ENCODE measurements at places on chromosomes 7 and 10.
A peak's percentile ranks its signal among the peaks of the same experiment; 100 is the strongest.

DNA sequence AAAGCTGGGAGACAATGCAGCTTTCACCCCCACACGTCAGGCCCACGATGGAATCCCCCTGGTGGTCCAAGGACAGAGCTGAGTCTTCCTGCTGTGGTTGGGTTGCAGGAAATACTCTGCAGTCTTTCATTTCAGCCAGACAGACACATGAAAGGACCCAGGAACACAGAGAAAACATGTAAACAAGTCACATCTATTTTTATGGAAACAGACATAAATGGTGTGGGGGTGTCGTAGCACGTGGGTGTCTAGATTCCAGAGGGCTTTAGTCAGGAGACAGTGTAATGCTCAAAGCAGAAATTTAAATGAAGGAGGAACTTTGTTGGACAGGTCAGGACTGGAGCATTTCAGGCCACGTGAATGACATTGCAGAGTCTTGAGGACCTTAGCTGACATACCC, 444.6 kb downstream of the SUGCT start:
- DNase-seq = no peak

- DNase-seq = no peak
These were observed 146.5 kb downstream of the TMEM178B start for GRCh38 chr7:141220263-141220880.

GRCh38 chr7:27546610-27547009, 116.1 kb downstream of the HIBADH start:
- no peak for DNase-seq

- no peak for DNase-seq
These were observed 194.1 kb downstream of the CACNB2 start for GRCh38 chr10:18334116-18334867.

GRCh38 chr7:38673795-38674194, 42.6 kb upstream of the AMPH start:
- no peak for DNase-seq

DNA sequence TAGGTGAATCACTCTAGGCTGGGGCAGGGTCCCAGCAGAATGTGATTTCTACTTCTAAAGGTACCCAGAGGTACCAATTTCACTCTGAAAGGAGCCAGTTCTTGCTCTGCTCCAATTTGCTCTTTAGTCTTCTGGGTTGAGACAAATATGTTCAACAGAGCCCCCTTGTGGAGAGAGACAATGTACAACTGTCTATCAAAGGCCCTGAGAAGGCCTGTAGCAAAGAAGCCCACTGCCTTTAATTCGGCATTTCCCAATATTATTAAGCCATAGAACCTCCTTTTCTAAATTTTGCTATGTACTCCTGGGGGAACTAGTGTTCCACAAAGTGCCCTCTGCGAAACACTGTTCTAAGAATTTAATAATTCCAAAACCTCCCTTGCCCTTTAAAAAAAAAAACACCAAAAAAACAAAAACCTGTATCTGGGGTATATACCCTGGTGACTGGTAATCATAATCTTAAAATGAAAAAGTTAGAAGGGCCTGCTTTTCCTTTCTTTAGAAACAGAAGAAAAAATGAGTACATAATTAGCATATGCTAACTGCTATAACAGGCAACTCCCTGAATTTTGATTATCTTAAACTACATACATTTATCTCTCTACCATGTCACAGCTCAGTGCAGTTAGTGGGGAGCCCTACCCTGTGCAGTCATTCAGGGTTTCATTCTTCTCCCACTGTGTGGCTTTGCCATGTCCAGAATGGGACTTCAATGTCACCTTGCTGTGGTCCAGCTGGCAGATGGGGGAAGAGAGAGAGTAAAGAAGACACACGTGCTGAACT, 160.9 kb upstream of the BMPER start:
- DNase-seq = no peak

- DNase-seq = no peak
These were observed 5.7 kb upstream of the RBM28 start for GRCh38 chr7:128349466-128349825.

DNA sequence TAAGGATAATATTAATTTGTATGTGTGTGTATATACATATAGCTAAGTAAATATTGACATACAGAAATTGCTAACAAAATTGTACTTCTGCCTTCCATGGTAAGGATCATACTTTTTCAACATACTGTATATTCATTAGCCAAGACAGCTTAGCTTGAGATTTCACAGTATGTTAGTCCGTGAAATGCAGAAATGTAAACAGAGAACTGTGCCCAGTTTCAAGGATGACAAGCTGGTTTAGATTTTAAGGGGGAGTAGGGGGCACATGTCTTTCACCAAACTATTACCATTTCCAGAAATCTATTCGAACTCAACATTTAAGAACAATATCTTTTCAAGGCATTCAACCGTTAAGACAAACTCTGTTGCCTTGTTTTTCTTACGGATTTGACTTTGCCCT, 182.2 kb downstream of the SORCS1 start:
- no peak for DNase-seq

DNA sequence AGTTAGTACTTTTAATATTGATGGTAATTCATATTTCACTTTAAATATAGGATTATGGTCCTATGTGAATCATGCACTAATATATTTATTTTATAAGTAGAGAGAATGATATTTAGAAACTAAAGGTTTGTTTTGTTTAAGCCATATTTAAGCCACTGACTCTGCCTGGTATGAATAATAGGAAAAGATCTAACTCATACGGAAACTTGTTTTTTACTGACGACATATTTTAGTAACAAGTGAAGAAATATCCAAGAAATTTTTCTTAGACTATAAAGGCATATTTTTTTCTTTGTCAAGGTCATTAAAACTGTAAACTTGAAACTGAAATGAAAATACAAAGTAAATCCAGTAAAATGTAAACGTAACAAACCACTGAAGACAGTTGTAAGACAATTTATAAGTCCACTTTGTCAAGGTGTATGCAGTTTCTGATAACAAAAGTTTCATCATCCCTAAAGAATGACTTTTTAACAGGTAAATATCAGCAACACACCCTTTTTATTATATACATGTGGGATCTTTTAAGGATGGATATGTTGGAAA, 147.1 kb downstream of the PHF14 start:
- no peak for DNase-seq

DNA sequence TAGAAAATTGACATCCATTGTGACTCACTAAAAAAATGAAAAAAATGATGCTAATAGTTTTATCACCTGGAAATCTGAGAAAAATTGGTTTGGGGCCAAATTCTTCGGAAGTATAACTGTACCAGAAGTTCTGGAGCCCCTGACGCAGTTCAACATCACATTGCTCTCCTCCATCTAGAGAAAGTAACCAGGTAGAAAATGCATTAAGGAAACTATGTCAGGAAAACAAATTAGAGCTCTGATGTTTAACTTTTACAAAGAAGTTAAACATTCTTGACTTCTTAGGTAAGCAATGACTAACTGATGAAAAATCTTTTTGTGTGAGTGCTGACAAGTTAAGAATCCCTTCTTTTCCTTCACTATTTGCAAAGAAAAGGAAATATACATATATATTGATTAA, 61.1 kb upstream of the TMEM196 start:
- DNase-seq = no peak

- DNase-seq = no peak
These were observed 7.7 kb upstream of the TRA2A start for GRCh38 chr7:23539494-23539907.

DNA sequence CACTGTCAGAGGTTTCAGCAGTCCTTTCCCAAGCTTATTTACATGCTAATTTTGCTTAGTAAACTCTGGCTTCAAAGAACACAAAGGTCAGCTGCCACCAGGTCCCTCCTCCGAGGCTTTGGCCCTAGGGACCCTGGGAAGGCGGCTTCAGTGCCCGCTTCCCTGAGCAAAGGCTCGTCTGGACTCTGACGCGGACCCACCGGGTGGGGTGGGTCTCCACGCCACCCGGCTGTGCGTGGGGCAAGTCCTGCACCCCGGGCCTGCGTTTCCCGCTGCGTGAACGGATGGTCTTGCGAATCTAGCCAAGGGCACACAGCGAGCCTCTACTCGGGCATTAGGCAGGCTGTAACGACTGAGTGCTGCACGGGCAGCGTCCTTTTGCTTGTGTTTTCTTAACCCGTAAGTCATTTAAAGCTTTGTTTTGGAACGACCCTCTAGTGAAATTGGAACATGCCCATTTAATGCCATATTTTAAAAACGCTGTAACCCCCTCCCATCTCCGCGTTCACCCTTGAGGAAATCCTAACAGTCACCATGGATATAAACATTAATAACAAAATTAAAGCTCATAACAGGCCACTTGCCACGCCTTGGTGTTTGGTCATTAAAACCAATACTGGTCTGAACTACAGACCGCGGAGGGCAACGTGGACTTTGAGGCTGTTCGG, 828 bp downstream of the BNIP3 start:
- DNase-seq = peak; percentile 17

- DNase-seq = no peak
These were observed 212.8 kb downstream of the MAD1L1 start for GRCh38 chr7:2019711-2020511.

DNA sequence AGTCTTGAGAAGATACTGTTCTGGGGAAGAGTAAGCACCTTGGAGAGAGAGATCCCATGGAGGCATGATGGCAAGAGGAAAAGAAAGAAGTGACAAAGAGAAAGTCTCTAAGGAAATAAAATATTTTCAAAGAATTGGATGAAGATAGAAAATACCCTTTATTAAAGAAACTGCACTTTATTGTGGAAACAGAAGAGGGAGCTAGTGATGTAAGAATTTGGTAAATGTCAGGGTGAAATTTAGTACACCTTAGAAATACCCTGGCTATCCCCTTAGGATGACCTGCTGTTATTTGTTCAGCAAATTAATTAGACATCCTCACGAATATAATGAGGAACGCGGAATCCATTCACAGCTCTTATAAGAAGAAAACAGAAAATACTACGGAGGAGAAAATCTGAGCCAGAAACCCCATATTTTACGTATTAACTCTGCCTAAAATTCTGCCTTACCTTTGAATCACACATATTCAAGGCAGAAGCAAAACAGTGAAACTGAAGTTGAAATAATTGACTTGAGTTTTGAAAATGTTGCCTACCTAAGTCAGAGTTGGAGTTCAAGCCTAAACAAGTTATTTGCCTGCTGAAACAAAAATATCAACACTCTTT, 90.7 kb downstream of the TFPI2 start:
- DNase-seq = no peak

- DNase-seq = no peak
These were observed 95.7 kb upstream of the JAZF1 start for GRCh38 chr7:28276298-28276697.

DNA sequence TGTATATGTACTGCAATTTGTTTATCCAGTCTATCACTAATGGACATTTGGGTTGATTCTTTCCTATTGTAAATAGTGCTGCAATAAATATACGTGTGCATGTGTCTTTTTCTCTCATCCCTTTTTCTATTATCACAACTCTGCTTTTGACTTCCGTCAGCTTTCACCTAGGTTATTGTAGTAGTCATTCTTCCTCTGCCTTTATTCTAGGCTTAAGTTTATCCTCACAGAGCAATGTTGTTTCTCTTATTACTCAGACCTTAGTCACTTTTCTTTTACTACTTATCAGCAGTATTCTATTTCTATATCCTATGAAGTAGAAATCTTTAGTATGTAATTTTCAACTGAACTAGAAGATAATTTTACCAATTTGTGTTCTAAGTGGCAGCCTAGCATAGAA, 175.3 kb upstream of the SEMA3E start:
- no peak for DNase-seq

- DNase-seq = no peak
These were observed 345.9 kb downstream of the KIF20B start for GRCh38 chr10:90047243-90047729.

GRCh38 chr7:100088621-100089457, at the start of gene COPS6:
Gene COPS6 (plus strand): TSS chr7:100088969. CDS start chr7:100088991, 22 bp downstream.
- peak; percentile 89 for DNase-seq

- no peak for DNase-seq
These were observed 49.6 kb upstream of the TOMM7 start for GRCh38 chr7:22872096-22872807.

GRCh38 chr7:15305002-15305600, 256.7 kb downstream of the AGMO start:
- DNase-seq = no peak

- no peak for DNase-seq
These were observed 29.7 kb downstream of the AGAP3 start for GRCh38 chr7:151115836-151116418.

DNA sequence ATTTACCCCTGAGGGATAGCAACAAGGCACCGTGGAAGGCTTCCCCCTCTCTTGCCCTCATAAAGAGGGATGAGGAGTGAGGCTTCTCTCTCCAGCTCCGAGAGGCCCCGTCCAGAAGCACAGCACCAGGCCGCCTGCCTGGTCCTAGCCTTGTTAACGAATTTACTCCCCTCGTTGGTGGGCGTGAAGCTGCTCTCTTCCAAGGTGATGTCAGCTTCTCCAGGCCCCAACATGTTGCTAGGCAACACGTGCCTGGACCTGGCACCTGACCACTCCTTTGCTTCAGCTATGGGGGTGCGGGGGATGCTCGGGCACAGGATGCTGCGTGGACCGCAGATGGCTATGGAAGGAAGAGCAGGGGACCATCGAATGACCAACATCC, 135.2 kb upstream of the MGMT start:
- DNase-seq = no peak

- no peak for DNase-seq
These were observed 765 bp downstream of the CELF2 start for GRCh38 chr10:11018432-11018841.

DNA sequence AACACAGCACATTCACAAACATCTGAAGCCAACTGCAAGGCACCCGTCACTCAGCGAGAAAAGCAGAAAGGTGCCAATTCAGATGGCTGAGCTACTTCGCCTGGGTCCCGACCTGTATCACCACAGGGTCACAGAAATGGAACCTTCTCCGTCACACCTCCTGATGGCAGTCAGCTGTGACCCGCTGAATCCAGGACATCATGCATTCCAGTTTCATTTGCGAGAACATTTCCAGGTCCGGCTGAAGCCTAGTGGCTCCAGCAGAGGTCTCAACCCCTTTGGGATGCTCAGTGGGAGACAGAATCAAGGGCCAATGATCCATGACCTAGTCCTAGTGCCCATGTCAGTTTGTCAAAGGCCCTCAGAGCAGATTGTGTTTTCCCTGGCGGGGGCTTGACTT, 193.6 kb upstream of the KLF14 start:
- DNase-seq = no peak

- DNase-seq = peak; percentile 10
These were observed 147.8 kb downstream of the MAD1L1 start for GRCh38 chr7:2084781-2085505.

DNA sequence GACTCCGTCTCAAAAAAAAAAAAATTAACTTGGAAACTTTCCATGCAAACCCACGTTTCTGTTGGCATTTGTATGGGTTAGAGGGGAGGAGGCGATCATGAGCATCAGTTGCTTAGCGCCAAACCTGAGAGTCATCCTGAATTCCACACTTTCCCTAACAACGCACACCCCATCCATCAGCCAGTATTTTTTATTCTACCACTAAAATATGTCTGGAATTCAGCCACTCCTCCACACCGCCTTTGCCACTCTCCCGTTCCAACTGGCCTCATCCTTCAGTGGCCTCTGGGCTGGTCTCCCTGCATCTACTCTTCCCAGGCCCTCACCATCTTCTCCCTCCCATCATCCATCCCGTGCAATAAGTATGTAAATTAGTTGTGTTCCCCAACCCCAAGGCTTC, 4.7 kb upstream of the LMBR1 start:
- no peak for DNase-seq

Measured in T-helper 2 cell (primary cell).